ENCODE measurements at places on chromosomes 12 and 14. TPM values are rescaled to one million over a fixed set of nuclear protein-coding genes. Genes with fewer than 3 reads are reported as not detected.

The SYNDIG1L gene
- total RNA-seq: not detected

The SGPP1 gene
- total RNA-seq: 11.1 TPM

The TBC1D30 gene
- 19.6 TPM for total RNA-seq

The FBRSL1 gene
- total RNA-seq: 4.8 TPM

The CDH24 gene
- total RNA-seq: 16.3 TPM

The MON2 gene
- total RNA-seq: 37.0 TPM

The RNASE4 gene
- 11.4 TPM for total RNA-seq

The ARPC3 gene
- total RNA-seq: 297 TPM

The PTMS gene
- 130 TPM for total RNA-seq

The HCFC2 gene
- total RNA-seq: 26.9 TPM

The ZC2HC1C gene
- total RNA-seq: 0.84 TPM

The MDGA2 gene
- not detected for total RNA-seq

The PCED1B gene
- 0.19 TPM for total RNA-seq

The TPPP2 gene
- not detected for total RNA-seq

The LHX5 gene
- 0.05 TPM for total RNA-seq

The RAD51AP1 gene
- total RNA-seq: 34.2 TPM

The KRT82 gene
- not detected for total RNA-seq

The BATF gene
- total RNA-seq: 3.2 TPM

The SSTR1 gene
- 0.33 TPM for total RNA-seq

The GLIPR1L1 gene
- not detected for total RNA-seq

The GSG1 gene
- not detected for total RNA-seq

The SLC25A21 gene
- 0.74 TPM for total RNA-seq

The EID3 gene
- total RNA-seq: 5.4 TPM

The TEDC1 gene
- total RNA-seq: 9.7 TPM

The TAS2R30 gene
- 3.9 TPM for total RNA-seq

The LUM gene
- total RNA-seq: under 0.01 TPM

The EXD2 gene
- 33.3 TPM for total RNA-seq

The TCL1A gene
- not detected for total RNA-seq

The AKAP5 gene
- 0.68 TPM for total RNA-seq

The DPY19L2 gene
- 2.4 TPM for total RNA-seq

The KRT79 gene
- total RNA-seq: not detected

The AQP2 gene
- not detected for total RNA-seq

The CPNE6 gene
- total RNA-seq: not detected
